Brain microvascular endothelial cell (primary cell): ENCODE measurements at places on chromosomes 16 and 17.

- DNase-seq, result peak; percentile 40
Observed at GRCh38 chr17:48011405-48012150, 26.0 kb downstream of the COPZ2 start.

- DNase-seq, result no peak
Observed at GRCh38 chr16:79808731-79809130, 208.2 kb upstream of the MAF start.

GRCh38 chr17:74654742-74655141 lies 31.2 kb upstream of the CD300E start:
- no peak for DNase-seq

DNA sequence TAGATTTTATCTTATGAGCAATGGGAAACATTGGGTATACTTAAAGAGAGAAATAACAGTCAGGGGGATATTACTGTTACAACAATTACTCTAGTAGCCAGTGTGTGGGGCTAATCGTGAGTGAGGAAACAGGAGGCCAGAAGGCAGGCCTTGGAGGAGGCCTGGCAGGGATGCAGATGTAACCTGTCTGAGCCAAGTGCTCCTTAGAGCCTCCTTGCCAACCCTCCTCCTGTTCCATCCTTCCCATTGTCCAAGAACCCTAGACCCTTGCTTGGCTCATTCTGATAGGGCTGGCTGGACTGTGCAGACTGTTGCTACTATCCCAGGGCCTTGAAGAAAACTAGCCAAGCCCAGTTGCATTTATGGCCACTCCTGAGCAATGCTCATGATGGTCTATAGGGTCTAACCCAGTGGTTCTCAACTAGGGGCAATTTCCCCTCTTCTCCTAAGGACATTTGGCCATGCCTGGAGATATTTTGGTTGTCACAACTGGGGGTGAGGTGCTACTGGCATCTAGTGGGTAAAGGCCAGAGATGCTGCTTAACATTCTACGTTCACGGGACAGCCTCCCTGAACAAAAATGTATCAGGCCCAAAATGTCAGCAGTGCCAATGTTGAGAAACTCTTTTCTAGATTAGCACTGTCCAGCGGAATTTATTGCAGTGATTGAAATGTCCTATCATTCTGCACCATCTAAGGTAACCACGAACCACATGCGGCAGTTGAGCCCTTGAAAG lies 24.4 kb upstream of the WSCD1 start:
- no peak for DNase-seq

DNA sequence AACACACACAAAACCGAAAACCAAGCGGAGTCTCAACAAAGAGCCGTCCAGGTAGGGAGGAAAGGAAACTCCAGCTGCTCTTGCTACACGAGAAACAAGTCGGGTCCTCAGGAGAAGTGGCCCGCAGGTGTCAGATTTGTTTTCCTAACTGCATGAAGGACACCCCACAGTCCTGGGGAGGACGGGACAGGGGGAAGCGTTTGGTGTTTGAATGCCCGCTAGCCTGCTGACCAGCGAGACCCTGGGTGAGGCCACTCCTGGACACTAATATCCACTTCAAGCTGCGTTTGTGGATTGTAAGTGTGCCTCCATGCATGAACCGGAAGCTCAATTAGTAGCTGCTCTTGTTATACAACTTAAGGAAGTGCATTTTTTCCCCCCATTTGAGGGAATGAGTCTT lies 299.5 kb downstream of the MAF start:
- DNase-seq, result no peak

DNA sequence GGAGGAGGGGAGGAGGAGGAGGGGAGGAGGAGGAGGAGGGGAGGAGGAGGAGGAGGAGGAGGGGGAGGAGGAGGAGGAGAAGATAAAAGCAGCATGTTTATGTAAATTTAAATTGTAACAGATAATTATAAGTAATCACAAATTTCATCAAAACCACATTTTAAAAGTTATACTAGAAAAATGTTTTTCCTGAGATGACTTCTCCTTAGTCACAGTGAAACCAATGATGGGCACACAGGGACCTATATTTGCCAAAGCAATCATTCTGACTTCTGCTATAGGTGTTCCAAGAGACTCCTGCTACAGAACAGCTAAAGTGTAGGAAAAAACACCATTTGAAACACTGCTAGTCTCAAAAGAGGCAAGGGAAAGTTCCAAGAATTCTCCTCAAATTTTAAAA lies 66.4 kb downstream of the CEP95 start:
- no peak for DNase-seq

DNA sequence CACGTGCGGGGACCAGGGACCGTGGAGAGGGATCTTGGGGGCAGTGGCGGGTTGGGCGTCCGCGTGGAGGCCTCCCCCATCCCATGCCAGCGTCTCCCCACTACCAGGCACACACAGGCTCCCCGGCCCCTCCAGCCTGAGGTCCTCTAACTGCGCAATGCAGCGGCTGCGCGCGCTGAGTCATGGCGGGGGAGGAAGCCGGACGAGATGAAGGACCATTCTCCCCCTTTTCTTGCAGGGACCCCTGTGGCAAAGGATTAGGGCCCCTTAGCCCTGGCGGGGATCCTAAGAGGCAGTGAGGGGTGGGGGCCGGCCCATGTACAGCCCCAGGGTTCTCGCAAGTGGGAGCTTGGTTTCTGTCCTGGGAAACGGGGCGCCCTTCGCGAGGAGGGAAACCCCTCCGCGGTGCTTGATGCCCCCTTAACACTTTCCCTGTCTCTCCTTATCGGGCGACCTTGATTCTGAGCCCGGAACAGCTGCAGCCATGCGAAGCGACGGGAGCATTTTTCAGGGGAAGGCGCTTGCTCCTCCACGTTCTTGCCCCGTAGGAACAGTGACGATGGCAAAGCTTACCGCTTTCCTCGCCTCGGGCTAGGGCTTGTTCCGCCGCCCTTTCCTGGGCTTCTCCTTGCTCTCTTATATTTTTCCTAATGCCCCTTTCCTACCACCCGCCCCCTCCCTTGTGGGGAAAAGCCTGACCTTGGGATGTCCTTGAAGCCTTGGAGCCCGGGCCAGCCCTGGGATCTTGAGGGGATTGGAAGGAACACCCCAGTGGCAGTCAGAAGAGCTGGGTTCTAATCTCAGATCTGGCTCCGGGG lies 592 bp downstream of the ALDOA start:
- peak; percentile 61 for DNase-seq

GRCh38 chr17:49545007-49545660 lies 30.5 kb upstream of the NXPH3 start:
- no peak for DNase-seq
